RPMI7951 (cell line): ENCODE measurements at places on chromosomes 5 and 9.

- DNase-seq = no peak
These were observed 16.1 kb downstream of the KCNN2 start for GRCh38 chr5:114377946-114378345.

GRCh38 chr5:123708074-123708806 is 196.3 kb downstream of the CSNK1G3 start:
- DNase-seq = peak; percentile 93

DNA sequence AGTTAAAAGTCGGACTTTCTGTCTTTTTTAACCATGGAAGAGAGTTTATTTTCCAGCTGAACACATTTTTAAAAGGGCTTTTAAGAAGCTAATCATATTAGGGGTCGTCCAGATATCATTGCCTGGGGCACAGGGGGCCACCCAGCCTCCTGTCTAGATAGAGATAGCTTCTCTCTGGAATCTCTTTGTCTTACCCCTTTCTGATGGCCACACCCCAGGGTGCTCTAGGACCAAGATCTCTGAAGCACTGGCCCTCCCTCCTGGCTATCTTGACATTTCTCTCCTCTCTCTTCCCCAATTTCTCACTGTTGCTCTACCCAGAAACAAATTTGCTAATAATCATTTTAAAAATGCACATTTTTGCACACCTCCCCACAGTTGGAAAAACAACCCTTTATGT is 204.4 kb downstream of the NXNL2 start:
- no peak for DNase-seq

GRCh38 chr5:135246605-135246922 is 152.5 kb downstream of the MACROH2A1 start:
- DNase-seq = no peak

DNA sequence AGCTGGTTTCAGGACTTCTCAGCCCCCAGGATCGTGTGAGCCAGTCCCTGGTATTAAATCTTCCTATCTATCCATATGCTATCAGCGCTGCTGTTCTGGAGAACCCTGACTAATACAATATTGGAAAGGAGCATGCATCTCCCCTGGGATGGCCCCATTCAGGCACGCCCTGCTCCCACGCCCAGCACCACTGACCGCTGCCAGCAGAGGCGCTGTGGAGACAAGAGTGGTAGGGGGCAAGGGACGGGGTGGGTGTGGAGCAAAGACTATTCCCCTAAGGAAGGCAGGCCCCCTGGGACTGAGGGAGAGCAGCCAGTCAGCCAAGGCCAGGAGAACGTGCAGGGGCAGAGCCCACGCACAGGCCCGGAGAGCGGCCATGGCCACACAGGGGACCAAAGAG is 116.0 kb downstream of the VAV2 start:
- DNase-seq = no peak
